ENCODE measurements at places on chromosomes 11 and 22. TPM values are rescaled to one million over a fixed set of nuclear protein-coding genes. Genes with fewer than 3 reads are reported as not detected.
A peak's percentile ranks its signal among the peaks of the same experiment; 100 is the strongest.

The SLC35C1 gene
- total RNA-seq, result 13.4 TPM

The CSNK2A3 gene
- 2.6 TPM for total RNA-seq

The OR52A1 gene
- total RNA-seq, result not detected

The NLRP14 gene
- total RNA-seq, result 0.08 TPM

The UCP3 gene
- total RNA-seq, result 0.46 TPM

The SCGB2A2 gene
- not detected for total RNA-seq

The PDE2A gene
- total RNA-seq, result 0.74 TPM

DNA sequence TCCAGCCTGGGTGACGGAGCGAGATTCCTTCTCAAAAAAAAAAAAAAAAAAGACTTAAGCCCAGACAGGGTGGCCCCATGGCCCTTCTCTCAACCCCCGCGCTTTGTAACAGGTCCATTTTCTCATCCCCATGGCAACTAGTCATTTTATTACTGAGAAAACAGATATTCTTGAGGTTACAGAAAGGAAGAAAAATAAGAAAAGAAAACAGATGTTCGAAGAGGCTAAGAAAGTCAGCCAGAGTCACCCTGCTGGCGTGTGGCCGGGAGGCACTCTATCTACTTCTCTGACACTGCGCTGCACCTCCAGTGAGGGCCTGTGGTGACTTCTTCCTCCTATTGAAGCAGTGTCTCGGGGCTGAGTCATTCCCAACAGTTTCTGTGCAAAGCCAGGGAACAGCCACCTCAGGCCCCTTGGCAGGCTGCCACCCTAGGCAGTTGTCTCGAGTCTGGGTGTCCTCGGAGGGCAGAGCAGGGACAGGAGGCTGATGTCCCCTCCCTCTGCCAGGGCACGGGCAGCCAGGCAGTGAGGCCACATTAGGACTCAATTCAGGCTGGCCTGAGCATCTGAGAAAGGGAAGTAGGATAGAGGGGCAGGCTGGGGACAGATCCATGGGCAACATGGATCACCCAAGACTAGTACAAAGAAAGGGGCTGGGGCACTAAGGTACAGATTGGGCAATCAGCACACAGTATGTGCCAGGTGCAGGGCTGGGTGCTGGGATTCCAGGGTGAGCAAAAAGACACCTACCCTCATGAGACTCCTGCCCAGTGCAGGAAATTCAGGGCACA lies 16.4 kb upstream of the SYVN1 start:
- peaks cover 13% of the 10 kb centered on the region for H3K4me1 ChIP-seq
- 0 out of 2 replicates have a peak overlapping the region, but pooled peaks have one; percentile 6 for H3K4me3 ChIP-seq
- peak; percentile 64 for DNase-seq
- no peaks in the 10 kb centered on the region for H3K27me3 ChIP-seq

- no peak for DNase-seq
- peaks cover 2% of the 10 kb centered on the region for H3K27me3 ChIP-seq
- H3K4me3 ChIP-seq, result no peak overlapping the region
- H3K4me1 ChIP-seq, result no peaks in the 10 kb centered on the region
Observed at GRCh38 chr11:93608364-93608763, 53.1 kb upstream of the CEP295 start.

DNA sequence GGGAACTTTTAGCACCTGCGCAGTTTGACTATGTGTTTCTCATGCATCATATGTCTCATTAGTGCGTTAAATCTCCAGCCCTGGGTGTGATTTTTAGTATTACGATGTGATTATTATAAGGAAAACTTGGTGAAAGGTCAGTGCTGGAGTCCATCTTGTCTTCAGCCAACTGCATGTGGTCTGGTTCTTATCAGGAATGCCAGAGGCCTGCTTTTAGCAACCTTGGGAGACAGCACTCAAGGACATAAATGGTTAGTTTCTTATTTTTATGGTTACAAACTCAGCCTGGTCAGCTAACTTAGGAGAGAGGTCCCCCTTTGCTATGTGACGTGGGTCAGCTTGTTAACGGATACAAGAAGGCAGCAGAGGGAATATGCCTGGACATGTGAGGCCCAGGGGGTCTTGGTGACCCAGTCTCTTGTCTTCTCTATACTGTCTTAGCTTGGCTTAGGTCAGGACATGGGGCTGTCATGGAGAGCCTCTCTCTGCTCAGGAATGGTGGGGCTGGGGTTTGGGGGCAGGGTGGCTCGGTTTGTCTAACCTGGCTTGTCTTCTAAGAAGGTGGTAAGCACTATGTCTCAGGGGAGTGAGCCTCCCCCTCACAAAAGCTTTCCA lies 21.5 kb downstream of the KCTD21 start:
- no peak overlapping the region for H3K4me3 ChIP-seq
- no peaks in the 10 kb centered on the region for H3K27me3 ChIP-seq
- H3K27ac ChIP-seq, result no peak overlapping the region

DNA sequence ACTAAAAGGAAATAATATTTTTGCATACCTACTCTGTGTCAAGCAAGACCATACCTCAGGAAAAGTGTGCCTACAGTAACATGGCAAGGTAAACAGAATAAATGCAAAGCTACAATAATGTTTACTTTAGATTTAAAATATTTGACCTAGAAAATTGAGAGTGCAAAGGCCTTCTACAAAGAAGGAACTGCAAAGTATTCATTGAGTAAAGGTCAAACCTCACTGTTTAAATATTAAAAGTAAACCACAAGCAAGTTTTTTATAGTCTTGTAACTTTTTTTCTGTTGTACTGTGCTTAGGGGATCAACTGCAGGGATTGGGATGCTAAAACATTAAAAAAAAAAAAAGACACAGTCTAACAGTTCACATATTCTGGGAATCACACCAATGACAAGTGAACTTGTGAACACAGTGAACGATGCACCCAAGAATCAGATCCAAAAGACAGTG lies 48.8 kb downstream of the CWF19L2 start:
- no peaks in the 10 kb centered on the region for H3K36me3 ChIP-seq
- H3K4me1 ChIP-seq, result no peaks in the 10 kb centered on the region
- H3K27ac ChIP-seq, result no peak overlapping the region
- H3K4me3 ChIP-seq, result no peak overlapping the region
- DNase-seq, result no peak
- no peaks in the 10 kb centered on the region for H3K27me3 ChIP-seq

DNA sequence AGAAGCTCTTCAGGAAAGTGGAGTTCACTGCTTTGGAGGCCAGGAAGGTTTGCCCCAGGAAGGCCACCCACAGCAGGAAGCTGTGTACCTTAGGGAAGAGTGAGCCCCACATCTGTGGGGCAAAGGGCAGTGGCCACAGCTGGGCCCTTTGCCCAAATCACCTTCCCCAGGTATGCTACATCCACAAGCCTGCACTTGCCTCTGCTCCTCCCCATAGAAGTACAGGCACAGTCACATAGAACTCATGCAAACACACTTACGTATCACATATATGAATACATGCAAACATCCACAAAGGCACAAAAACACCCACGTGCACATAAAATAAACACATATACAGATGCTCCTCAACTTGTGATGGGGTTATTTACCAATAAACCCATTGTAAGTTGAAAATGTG lies 2.1 kb downstream of the TRIM29 start:
- H3K27ac ChIP-seq, result no peak overlapping the region
- peaks cover 16% of the 10 kb centered on the region for H3K27me3 ChIP-seq

- no peaks in the 10 kb centered on the region for H3K36me3 ChIP-seq
- H3K4me1 ChIP-seq, result peaks cover under 1% of the 10 kb centered on the region
- no peak for DNase-seq
- no peak overlapping the region for H3K4me3 ChIP-seq
- no peaks in the 10 kb centered on the region for H3K27me3 ChIP-seq
- no peak overlapping the region for H3K27ac ChIP-seq
Observed at GRCh38 chr22:21450320-21450831, 16.8 kb upstream of the TMEM191C start.

- H3K4me3 ChIP-seq, result no peak overlapping the region
- DNase-seq, result no peak
- no peaks in the 10 kb centered on the region for H3K4me1 ChIP-seq
- no peak overlapping the region for H3K27ac ChIP-seq
- H3K27me3 ChIP-seq, result no peaks in the 10 kb centered on the region
- H3K36me3 ChIP-seq, result no peaks in the 10 kb centered on the region
Observed at GRCh38 chr11:16291729-16292128, 64.6 kb downstream of the SOX6 start.

- peaks cover 7% of the 10 kb centered on the region for H3K27me3 ChIP-seq
- H3K36me3 ChIP-seq, result no peaks in the 10 kb centered on the region
- H3K4me3 ChIP-seq, result no peak overlapping the region
- peaks cover 4% of the 10 kb centered on the region for H3K4me1 ChIP-seq
- no peak overlapping the region for H3K27ac ChIP-seq
Observed at GRCh38 chr11:96464700-96465307, 75.0 kb downstream of the JRKL start.

DNA sequence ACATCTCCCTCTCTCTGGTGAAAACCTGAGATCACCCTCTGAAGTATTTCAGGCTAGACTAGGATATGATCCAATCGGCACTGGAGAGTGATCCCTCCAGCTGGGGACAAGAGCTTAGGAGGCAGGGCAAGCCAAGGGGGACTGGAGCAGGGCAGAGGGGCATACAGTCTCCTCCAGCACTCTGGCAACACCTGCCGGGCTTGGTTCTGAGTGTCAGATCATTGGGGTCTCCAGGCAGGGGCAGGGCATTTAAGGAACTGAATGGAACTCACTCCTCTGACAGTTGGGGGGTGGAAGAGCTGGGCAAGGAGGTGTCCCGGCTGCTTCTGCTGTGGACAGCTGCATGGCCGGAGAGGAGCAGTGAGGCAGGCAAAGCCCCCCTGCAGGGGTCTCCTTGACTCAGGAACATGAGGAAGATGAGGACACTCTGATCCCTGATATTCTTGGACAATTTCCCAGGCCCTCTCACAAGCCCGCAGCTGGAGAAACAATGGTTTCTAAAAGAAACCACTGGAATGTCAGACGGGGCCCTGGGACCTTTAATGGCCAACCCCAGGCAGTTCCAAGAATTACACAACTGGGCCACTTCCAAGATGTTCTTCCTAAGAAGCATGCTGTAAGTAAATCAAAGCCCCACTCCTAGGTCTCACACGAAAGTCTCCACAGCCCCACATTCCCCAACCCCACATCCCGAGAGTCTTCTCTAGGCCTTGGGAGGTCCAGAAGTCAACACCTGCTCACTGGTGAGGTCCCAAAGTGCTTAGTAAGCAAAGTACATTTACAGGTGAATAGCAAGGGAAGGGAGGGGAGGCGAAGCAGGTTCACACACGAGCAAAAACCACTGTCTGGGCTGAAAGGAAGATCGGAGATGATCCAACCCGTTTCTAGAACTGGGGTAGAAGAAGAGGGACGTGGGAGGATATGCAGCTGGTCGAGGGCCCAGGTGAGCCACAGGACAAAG lies 1.2 kb upstream of the CCDC86 start:
- peaks cover 25% of the 10 kb centered on the region for H3K4me1 ChIP-seq
- no peak for DNase-seq
- H3K27me3 ChIP-seq, result no peaks in the 10 kb centered on the region
- H3K27ac ChIP-seq, result peak overlapping the region; percentile 92
- no peaks in the 10 kb centered on the region for H3K36me3 ChIP-seq

- no peak overlapping the region for H3K4me3 ChIP-seq
- H3K27me3 ChIP-seq, result peaks cover 16% of the 10 kb centered on the region
- no peak for DNase-seq
- H3K36me3 ChIP-seq, result no peaks in the 10 kb centered on the region
- no peaks in the 10 kb centered on the region for H3K4me1 ChIP-seq
Observed at GRCh38 chr11:114226356-114226755, 69.8 kb upstream of the NNMT start.

- H3K4me1 ChIP-seq, result peaks cover 47% of the 10 kb centered on the region
- H3K27me3 ChIP-seq, result no peaks in the 10 kb centered on the region
- DNase-seq, result no peak
- H3K4me3 ChIP-seq, result no peak overlapping the region
- peak overlapping the region; percentile 78 for H3K27ac ChIP-seq
Observed at GRCh38 chr11:10862446-10862845, 4.6 kb upstream of the ZBED5 start.

DNA sequence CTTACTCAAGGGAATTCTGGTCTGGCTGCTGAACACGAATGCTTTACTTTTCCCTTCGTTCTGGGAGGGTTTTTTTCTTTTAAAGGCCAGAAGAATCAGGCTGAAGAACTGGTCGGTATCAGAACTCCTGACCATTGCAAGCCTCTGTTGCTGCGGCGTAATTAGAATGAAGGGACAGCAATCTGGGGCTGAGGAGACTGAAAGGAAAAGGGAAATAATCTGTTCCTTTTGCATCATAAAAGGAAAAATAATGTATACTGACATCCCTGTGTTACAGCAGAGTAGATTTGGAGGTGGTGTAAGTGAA lies 670 bp downstream of the SC5D start:
- DNase-seq, result no peak
- peaks cover 16% of the 10 kb centered on the region for H3K27me3 ChIP-seq
- peak overlapping the region; percentile 91 for H3K27ac ChIP-seq
- H3K36me3 ChIP-seq, result peaks cover 2% of the 10 kb centered on the region
- H3K4me1 ChIP-seq, result peaks cover 18% of the 10 kb centered on the region

DNA sequence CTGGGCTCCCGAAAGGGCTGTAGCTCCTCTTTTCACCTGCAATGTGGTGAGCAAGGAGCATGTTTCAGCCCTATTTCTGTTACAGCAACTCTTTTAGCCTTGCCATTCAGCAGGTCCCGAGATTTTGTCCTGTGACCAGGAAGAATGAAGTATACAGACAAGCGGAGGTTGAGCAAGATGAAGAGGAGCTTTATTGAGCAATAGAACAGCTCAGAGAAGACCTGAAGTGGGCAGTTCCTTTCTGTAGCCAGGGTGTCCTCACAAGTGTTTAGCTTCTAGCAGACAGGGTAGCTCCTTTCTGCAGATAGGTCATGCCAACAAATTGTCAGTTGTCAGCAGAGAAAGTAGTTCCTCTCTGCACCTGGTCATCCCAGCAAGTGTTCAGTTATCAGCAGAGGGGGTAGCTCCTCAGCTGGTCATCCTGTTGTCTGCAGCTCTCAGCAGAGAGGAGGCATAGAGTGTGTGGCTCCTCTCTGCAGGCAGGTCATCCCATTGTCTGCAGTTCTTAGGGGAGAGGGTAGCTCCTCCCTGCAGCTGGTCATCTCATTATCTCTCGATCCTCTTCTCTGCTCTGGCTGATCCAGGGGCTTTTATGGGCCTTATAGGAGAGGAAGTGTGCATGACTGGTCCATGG lies 5.4 kb upstream of the OR56A4 start:
- no peaks in the 10 kb centered on the region for H3K36me3 ChIP-seq
- H3K27ac ChIP-seq, result no peak overlapping the region
- peaks cover 5% of the 10 kb centered on the region for H3K27me3 ChIP-seq
- H3K4me3 ChIP-seq, result no peak overlapping the region
- no peaks in the 10 kb centered on the region for H3K4me1 ChIP-seq

- no peaks in the 10 kb centered on the region for H3K36me3 ChIP-seq
- no peaks in the 10 kb centered on the region for H3K27me3 ChIP-seq
- H3K4me3 ChIP-seq, result no peak overlapping the region
Observed at GRCh38 chr22:36733271-36733670, 29.7 kb upstream of the CACNG2 start.

GRCh38 chr11:15865212-15865987 lies 490.9 kb downstream of the SOX6 start:
- no peaks in the 10 kb centered on the region for H3K4me1 ChIP-seq
- H3K27me3 ChIP-seq, result no peaks in the 10 kb centered on the region
- H3K4me3 ChIP-seq, result no peak overlapping the region
- H3K27ac ChIP-seq, result no peak overlapping the region
- DNase-seq, result no peak

DNA sequence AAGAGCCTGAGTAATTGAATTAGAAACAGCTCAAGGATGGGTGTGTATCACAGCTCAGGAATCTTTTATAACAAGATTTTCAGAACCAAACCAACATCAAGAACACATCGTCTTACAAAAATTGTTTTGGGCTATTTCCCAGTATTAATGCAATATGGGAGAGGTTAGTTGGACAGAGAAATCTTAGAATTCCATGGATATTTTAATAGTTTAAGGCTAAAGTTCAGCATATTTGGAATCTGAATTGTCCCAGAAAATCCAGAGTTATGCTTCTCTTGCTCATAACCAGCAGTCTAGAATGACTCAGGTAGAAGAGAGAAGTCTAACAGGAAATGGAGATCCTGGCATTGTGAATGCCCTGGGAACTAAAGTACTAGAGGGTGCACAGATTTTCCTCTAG lies 74.6 kb downstream of the ADM start:
- no peaks in the 10 kb centered on the region for H3K36me3 ChIP-seq
- no peak overlapping the region for H3K4me3 ChIP-seq
- DNase-seq, result no peak
- no peaks in the 10 kb centered on the region for H3K4me1 ChIP-seq
- H3K27ac ChIP-seq, result no peak overlapping the region
- H3K27me3 ChIP-seq, result no peaks in the 10 kb centered on the region

Measured in Panc1 (cell line).